Keratinocyte (primary cell): ENCODE measurements at places on chromosomes 7 and 10.

GRCh38 chr10:62647375-62648092 is 157.0 kb upstream of the ADO start:
- DNase-seq, result no peak

GRCh38 chr10:105146436-105146835 is 505.3 kb downstream of the SORCS3 start:
- DNase-seq, result no peak

GRCh38 chr7:102291056-102291915 is 4.6 kb downstream of the SH2B2 start:
- no peak for DNase-seq

GRCh38 chr10:21495752-21496342 is 29.6 kb downstream of the SKIDA1 start:
- DNase-seq, result no peak

- DNase-seq, result no peak
Observed at GRCh38 chr7:601036-601594, 81.5 kb upstream of the PDGFA start.

- no peak for DNase-seq
Observed at GRCh38 chr7:77738871-77739270, 42.6 kb downstream of the RSBN1L start.

GRCh38 chr7:128259131-128260061 is 18.3 kb downstream of the LEP start:
- no peak for DNase-seq

DNA sequence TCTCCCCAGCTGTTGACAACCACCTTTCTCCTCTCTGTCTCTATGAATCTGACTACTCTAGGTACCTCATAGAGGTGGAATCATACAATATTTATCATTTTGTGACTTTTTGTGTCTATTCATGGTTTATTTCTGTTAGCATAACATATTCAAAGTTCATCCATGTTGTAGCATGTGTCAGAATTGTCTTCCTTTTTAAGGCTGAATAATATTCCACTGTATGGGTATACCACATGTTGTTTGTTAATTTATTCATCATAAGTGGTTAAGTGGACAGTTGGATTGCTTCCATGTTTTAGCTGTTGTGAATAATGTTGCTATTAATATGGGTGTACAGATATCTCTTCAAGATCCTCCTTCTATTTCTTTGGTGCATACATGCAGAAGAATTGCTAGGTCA is 69.9 kb upstream of the COMTD1 start:
- no peak for DNase-seq

- no peak for DNase-seq
Observed at GRCh38 chr10:24568042-24568441, 155.6 kb downstream of the ARHGAP21 start.

DNA sequence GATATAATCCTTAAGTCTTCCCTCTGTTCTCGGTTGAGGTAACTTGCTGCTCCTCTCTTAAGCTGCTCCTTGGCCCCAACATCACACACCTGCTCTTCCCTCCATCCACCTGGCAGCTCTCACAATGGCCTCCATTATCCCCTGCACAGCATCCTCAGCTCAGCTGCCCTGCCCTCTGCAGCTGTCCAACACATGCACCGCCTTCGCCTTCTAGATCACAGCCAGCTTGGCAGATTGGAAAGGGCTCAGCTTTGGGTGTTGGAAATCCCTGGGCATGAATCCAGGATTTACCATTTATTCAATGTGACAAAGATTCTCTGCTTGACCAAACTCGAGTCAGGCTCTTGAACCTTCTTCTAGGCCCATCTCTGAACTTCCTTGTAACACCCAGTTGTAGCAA is 20.6 kb downstream of the RGR start:
- DNase-seq, result no peak

- no peak for DNase-seq
Observed at GRCh38 chr10:52029628-52030027, 284.5 kb upstream of the DKK1 start.

DNA sequence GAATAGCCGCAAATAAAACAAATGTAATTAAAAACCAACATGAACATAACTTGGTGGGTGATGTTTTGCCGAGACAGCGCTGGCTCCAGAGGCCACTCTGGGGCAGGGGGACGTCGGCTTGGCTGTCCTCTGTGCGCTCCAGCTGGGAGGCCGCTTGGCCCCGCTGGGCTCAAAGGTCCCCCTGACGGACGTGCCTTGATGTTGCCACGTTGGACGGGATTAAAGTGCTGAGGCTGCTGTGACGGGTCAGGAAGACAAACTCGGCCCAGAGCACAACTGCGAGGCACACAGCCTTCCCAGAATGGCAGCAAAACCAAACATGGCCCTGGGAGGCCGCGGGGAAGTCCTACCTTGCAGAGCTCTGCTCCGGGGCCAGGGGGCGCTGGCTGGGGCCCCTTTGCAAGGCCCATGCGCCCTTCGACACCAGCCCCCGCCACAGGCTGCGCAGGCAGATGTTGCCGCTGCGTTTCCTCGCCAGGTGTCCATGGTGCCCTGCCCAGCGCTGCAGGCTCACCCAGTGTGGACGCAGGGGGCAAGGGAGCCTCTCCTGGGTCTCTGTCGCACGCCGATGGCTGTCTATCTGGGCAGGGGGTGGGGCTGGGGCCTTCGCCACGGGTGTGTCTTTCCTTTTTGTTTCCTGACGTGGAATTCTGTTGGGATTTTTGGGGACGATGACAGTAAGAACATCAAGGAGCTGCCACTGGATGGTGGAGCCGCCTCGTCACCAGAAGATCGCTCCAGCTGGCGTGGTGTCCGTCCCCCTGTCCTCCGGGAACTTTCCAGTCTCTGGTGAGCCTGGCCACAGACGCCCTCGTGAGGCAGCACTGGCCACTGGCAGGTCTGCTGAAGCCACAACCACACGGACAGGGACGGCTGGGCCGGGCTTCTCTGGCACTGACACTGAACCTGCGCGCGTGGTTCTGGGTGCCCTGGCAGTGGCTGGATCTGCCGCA is 99.6 kb upstream of the DIP2C start:
- DNase-seq, result no peak

DNA sequence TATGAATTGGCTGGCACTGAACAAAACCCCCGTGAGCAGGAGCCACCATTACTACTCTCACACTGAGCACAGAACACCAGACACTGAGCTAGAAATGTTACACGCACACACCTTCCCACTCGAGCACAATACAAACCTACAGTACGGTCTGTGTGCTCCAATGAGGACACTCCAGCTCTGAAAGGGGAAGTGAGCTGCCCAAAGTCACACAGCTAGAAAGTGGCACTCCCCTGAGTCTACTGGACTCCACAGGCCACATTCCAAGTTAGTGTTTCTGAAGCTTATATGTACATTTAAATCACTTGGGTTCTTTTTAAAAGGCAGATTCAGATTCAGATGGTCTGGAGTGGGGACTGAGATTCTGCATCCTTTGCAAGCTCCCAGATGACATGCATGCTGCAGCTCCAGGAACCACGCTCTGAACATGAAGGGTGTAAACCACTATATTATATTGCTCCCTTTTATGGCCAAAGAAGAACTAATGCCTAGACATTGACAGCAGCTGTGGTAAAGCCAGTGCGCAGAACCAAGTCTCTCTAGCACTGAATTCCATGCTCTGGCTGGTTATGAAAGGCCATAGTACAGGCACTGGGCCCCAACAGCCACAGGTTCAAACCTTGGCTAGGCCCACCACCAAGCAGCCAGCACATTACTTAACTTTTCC is 77.1 kb downstream of the FRMPD2 start:
- no peak for DNase-seq

GRCh38 chr10:98299341-98299740 is 31.3 kb upstream of the LOXL4 start:
- DNase-seq, result no peak

GRCh38 chr10:96573036-96573435 is 13.8 kb downstream of the TM9SF3 start:
- no peak for DNase-seq
